ENCODE measurements at places on chromosomes 3 and 15.

DNA sequence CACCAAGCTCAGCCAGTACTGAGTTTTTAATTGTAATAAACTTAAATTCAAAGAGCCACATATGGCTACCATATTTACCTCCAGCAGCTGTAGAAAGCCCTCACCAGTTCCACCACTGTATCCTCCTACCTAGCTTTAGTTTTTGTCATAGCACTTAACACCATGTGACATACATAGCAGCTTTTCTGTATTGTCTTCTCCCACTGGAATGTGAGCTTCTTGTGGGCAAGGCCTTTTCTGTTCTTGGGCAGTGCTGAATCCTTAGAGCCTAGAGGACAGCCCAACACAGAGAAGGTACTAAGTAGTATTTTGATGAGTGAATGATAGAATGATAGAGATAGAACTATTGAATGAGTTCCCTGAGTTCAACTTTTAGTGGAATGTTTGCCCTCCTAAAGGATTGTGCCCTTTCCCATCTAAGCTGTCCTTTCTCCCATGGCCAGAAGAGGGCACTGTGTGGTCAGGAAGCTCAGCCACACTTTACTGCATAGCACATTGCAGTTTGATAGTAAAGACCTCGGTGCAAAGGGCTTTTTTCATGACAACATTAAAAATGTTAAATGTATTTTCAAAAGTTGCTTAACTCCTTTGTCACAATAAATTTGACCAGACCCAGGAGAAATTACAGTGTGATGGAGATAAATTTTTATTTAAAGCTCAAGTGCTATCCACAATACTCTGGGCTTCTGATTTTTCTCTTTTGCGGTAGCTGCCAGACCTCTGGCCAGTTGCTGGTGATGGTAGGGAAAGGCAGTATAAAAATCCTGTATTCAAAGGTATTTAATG is 115.8 kb downstream of the GHSR start:
- DNase-seq = no peak

- no peak for DNase-seq
Observed at GRCh38 chr15:91947683-91948608, 94.4 kb downstream of the SLCO3A1 start.

DNA sequence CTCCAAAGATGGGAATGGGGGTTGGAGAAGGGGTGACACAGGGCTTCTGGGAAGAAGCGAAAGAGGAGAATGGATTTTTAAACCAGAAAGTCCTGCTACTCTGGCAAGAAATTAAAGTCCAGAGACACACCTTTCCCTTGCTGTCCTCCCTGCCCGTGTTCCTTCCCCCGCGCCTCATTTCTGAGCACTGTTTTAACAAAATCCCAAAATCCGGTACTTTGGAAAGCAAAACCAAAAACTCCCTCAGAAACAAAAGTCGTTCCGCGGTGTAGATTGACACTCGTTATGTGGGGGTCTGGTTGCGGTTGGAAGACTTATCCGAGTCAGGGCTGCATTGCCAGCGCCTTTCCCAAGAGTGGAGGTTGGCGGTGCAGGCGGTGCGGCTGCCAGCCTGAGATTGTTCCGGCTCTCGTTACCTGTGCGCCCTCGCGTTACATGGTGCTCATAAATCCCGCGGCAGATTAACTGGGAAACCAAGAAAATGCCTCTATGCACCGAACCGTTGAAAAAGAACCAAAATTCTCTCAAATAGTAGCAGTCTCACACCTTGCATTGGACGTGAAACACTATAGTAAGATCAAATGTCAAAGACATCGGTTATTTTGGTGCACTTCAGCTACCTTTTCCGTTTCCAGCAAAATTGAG is 217.7 kb downstream of the MEIS2 start:
- no peak for DNase-seq

- DNase-seq = no peak
Observed at GRCh38 chr3:96803870-96804269, 10.5 kb upstream of the EPHA6 start.

DNA sequence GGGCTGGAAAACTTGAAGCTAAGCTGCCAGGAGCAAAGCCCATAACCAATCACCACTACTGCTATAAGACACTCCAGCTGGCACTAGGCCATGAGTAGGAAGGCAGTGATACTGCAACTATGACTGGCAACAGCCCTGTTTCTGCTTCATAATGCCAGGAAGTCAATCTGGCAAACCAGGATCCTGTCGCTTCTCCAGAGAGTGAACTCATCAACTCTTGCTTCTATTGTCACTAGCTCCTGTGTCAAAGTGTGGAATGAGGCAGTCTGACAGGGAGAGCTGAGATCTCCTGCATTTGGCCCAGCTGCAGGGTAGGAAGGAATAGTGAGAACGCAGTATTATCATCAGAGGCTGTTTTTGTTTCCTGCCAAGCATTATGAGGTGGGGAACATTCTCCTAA is 105.3 kb downstream of the CTNNB1 start:
- DNase-seq = no peak

GRCh38 chr3:153023896-153024295 is 138.1 kb upstream of the RAP2B start:
- DNase-seq = no peak
